ENCODE measurements at places on chromosomes 13 and 19. TPM values are rescaled to one million over a fixed set of nuclear protein-coding genes. Genes with fewer than 3 reads are reported as not detected.

GRCh38 chr13:39616087-39616694 is 13.2 kb upstream of the LHFPL6 start:
- no peak overlapping the region for H3K4me3 ChIP-seq
- H3K27ac ChIP-seq = no peak overlapping the region
- no peaks in the 10 kb centered on the region for H3K4me1 ChIP-seq
- peak; percentile 22 for DNase-seq
- H3K27me3 ChIP-seq = peaks cover 5% of the 10 kb centered on the region

Gene SLITRK5
- 0.15 TPM for total RNA-seq

DNA sequence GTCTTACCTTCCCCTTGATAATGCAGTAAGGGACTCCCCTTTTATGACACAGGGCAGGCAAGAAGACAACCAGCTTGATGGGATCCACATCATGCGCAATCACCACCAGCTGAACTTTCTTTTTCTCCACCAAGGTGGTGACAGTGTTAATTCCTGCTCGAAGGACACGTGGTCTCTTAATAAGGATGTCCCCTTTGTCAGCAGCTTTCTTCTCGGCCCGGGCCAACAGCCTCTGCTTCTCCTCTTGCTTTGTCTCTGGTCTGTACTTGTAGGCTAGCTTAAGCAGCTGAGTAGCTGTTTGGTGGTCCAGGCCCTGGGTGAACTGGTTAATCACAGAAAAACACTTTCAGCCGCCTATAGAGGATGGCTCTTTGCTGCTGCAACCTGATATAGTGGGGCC is 8.0 kb downstream of the ZNF431 start:
- no peak overlapping the region for H3K27ac ChIP-seq
- DNase-seq = no peak
- H3K36me3 ChIP-seq = peaks cover 50% of the 10 kb centered on the region
- H3K27me3 ChIP-seq = no peaks in the 10 kb centered on the region
- H3K4me3 ChIP-seq = no peak overlapping the region

Gene NOVA2
- not detected for total RNA-seq

DNA sequence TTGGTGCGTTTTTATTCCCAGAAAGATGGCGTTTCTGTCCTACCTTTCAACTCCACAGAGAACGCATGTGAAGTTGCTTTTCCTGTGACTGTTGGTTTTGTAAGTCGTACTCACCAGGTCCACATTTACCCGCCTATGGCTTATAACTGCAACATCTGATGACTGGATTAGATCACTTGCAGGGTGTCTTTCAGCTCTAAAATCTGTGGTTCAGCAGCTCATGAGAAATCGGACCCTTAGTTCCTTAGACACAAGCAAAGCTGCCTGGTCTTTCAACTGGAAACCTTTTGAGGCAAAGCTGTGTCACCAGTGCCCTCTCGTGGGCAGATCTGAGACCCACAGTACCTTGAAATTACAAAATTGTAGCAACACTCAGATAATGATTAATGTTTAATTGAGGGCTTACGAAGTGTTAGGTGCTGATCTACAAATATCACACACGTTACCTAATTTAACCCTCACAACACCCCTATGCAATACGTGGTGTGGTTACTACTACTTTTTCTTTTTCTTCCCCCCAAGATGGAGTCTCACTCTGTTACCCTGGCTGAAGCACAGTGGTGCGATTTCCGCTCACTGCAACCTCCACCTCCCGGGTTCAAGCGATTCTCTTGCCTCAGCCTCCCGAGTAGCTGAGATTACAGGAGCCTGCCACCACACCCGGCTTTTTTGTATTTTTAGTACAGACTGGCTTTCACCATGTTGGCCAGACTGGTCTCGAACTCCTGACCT is 65.4 kb downstream of the RUBCNL start:
- peak; percentile 66 for DNase-seq
- no peaks in the 10 kb centered on the region for H3K27me3 ChIP-seq
- peak overlapping the region; percentile 42 for H3K4me3 ChIP-seq
- peaks cover 15% of the 10 kb centered on the region for H3K4me1 ChIP-seq
- no peaks in the 10 kb centered on the region for H3K36me3 ChIP-seq

DNA sequence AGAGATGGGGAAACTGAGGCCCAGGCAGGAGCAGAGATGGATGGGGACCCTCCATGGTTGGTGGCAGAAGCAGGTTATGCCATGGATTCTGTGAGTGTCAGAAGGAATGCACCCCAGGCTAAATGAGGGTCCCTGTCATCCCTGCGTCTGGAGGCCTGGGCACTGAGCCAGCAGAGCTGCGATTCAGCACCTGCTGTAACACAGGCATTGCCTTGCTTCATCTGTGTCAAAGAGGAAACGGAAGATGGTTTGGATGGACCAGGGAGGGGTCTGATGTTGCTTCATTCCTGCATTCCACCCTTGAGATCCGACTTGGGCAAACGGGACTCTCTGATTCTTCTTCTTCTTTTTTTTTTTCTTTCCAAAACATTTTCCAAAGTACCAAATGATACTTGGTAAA is 1.2 kb downstream of the C5AR1 start:
- no peaks in the 10 kb centered on the region for H3K36me3 ChIP-seq
- DNase-seq = no peak
- H3K4me1 ChIP-seq = no peaks in the 10 kb centered on the region
- H3K27ac ChIP-seq = no peak overlapping the region
- H3K4me3 ChIP-seq = no peak overlapping the region

DNA sequence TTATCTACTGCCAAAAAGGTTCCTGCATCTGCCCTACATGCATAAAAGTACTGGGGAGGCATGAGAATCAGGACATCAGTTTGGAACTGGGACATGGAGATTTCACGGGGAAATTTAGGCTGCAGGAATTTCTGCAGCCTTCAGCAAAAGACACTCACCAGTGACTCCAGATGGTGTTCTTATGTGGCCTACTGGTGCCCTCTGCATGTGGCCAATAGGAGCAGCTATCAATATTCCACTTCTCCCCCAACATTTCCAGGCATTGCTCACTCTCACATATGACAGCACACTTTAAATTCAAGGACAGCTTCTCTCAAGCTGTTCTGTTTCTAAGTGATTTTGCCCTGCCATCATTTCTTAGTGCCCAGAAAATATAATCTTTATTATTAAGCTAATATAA is 570.5 kb upstream of the ARGLU1 start:
- no peak for DNase-seq
- no peaks in the 10 kb centered on the region for H3K4me1 ChIP-seq
- H3K4me3 ChIP-seq = no peak overlapping the region
- no peak overlapping the region for H3K27ac ChIP-seq

DNA sequence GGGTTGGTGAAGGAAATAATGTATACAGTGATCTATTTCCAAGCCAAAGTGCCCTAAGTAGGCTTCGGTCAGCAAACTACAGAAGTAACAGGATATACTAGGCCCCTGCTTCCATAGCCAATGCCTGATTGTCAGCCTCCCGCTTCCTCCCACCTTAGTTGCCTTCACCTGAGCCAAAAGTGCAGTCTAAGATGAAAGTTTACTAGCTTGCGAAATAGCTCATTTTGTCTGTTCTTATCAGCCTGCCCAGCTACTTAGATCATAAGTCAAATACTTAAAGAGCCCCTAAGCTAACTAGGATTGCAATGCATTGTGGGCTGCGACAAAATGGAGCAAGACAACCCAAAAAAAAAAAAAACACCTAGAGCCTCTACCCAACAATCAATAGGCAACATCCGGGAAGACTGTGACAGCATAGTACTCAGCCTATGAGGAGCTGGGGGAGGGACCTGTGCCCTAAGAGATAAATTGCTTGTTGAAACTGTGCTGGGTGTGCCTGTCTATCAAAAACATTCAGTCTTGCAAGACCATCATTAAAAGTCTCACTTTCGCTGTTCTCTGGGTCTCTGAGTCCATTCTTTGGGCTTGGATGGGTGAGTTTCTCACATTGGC is 454.7 kb upstream of the TSHZ3 start:
- no peaks in the 10 kb centered on the region for H3K4me1 ChIP-seq
- no peak overlapping the region for H3K4me3 ChIP-seq
- DNase-seq = no peak
- H3K27ac ChIP-seq = no peak overlapping the region
- no peaks in the 10 kb centered on the region for H3K36me3 ChIP-seq
- H3K27me3 ChIP-seq = no peaks in the 10 kb centered on the region

DNA sequence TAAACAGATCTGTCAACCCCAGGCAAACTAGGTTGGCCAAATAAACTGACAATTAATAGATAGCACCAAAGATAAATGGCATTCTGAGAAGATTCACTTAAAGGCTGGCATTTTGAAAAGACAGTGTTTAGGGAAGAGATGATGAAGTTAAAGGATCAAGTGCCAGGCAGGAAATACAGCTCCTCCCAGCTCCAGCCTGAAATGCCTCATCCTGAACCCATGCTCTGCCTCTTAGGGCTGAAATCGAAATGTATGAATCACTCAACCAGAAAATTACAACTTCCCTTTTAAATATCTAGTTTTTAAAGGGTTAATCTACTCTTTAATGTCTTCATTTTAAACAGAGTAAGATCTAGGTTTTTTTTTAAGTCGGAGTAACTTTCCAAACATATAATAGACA is 171.2 kb upstream of the UBL3 start:
- no peaks in the 10 kb centered on the region for H3K27me3 ChIP-seq
- no peak overlapping the region for H3K4me3 ChIP-seq
- no peak for DNase-seq
- no peak overlapping the region for H3K27ac ChIP-seq
- H3K36me3 ChIP-seq = no peaks in the 10 kb centered on the region

DNA sequence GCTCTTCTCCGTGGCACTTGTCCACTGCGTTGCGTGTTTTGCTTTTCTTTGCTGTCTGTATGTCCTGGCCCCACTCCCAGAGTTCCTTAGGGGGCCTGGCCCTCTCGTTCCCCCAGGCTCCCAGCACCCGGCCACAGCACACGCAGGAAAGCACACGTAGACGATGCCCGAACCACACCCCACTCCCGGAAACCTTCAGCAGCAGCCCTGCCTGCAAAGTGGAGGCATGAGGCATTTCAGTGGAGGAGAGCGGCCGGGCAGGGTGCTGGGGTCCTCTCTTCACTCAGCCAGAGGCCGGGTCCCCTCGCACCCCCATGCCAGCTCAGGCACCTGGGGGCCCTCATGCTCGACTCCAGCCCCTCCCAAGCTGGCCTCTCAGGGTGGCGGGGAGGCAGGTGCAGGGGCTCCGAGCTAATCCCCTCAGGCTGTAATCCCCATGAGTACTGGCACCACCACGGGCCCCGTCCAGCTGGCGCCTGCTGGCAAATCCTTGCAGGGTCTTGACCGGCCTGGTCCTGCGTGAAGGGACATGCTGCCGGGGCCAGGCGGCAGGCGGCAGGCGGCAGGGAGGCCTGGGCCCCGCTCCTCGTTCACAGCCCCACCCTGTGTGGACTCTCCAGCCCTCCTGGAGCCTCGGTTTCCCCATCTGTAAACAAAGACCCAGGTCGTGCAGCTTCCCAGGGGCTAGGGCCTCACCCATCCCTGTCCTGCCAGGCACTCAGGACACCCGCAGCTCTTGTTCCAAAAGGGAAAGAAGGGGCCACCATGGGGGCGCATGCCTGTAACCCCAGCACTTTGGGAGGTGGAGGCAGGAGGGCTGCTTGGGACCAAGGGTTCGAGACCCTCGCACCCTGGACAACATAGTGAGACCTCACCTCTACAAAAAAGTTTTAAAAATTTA is 7.0 kb downstream of the PIP5K1C start:
- H3K4me1 ChIP-seq = peaks cover 1% of the 10 kb centered on the region
- H3K4me3 ChIP-seq = no peak overlapping the region
- H3K27ac ChIP-seq = no peak overlapping the region
- no peak for DNase-seq
- H3K27me3 ChIP-seq = no peaks in the 10 kb centered on the region

Gene CACNG7
- not detected for total RNA-seq

GRCh38 chr19:16389848-16390247 is 65.2 kb downstream of the KLF2 start:
- peaks cover 3% of the 10 kb centered on the region for H3K4me1 ChIP-seq
- no peak overlapping the region for H3K27ac ChIP-seq
- no peaks in the 10 kb centered on the region for H3K27me3 ChIP-seq

DNA sequence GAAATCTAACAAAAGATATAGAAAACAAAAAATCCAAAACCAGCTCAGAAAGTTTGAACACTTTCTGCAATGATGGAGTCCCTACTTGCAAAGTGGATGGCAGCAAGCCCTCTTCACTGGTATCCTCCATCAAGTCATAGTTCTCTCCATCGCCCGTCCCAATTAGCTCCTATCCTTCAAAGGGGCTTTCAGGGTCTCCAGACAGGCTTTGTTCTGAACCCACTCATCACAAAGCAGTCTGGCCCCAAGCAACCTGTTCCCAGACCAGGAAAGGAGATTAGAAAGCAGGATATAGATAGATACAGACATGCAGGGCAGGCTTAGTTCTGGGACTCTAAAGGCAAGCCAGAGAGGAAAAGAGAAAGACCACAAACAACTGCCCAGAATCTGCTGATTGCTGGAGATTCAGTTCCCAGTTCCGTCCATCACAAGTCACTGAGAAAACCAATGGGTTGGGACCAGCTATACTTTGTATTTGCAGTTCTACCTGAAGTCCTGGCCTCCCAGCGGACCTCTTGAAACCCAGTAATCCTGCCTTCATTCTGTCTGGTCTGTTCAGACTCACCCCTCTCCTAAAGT is 47.2 kb upstream of the EPHX3 start:
- no peaks in the 10 kb centered on the region for H3K36me3 ChIP-seq
- no peak for DNase-seq
- H3K27me3 ChIP-seq = no peaks in the 10 kb centered on the region
- peaks cover 92% of the 10 kb centered on the region for H3K4me1 ChIP-seq
- H3K27ac ChIP-seq = no peak overlapping the region

Gene NKG7
- 42.9 TPM for total RNA-seq

DNA sequence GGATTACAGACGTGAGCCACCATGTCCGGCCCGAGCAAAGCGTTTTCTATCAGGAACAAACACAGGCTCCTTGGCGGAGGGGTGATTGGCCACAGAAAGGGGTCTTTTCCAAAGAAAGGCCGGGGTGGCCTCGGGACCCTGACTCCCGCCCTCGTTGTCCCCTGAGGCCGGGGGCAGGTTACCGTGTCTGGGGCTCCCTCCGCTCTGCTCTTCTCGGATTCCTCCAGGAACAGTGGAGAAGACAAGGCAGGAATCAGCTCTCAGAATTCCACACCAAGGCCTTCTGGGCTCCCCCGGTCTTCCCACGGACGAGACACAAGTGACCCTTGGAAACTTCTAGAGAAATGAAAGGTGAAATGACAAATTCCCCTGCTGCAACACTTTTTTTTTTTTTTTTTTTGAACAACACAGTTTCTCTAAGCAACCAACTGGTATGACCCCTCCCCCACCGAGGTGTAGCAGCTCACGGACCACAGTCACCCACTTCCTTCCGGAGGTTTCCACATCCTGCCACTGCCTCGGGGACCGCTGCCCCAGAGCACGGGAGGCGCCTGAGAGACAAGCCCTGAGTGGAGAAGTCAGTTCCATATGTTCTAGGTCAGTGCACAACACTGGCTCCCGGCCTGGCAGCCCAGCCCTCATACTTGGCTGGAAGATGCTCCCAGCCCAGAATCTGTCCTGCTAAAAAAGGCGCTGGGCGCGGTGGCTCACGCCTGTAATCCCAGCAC is 11.0 kb downstream of the MOB3A start:
- peaks cover 90% of the 10 kb centered on the region for H3K4me1 ChIP-seq
- H3K27me3 ChIP-seq = no peaks in the 10 kb centered on the region
- DNase-seq = peak; percentile 91
- peaks cover 17% of the 10 kb centered on the region for H3K36me3 ChIP-seq

Gene PROZ
- total RNA-seq = not detected

Gene CEACAM1
- 8.7 TPM for total RNA-seq

Gene CGB5
- not detected for total RNA-seq

Data from T-cell (primary cell).